Activated CD4-positive, alpha-beta memory T cell treated with anti-CD3 and anti-CD28 coated beads for 36 hours (primary cell): ENCODE measurements at places on chromosomes 12 and 14. TPM values are rescaled to one million over a fixed set of nuclear protein-coding genes. Genes with fewer than 3 reads are reported as not detected.
A peak's percentile ranks its signal among the peaks of the same experiment; 100 is the strongest.

DNA sequence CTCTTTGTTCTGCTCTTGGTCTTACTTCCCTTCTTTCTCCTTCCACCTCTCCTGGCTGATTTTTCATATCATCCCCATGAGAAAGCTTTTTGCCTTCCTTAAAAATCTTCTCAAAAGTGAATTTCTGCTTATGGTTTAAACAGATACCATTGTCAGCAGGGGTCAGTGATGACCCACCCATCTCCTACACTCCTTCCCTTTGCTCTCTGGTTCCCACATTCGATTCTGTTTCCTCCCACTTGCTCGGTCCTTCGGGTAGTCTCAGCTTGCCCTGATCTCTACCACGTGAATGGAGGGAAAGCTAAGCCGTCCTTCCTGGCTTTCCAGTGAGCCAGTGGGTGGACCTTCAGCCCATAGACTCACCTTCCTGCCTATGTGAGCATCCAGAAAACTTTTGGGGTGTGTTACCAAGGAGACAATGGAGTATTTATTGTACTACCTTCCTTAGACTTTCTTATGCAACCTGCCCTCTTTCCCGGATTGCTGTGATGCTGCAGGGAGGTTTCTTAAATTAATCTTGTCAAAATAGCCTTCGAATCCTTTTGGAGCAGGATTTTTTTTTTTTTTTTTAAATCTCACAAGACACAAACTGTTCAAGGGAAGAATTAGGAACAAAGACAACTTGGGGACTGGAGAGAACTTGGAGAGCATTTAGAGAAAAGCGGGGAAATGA, 306.3 kb downstream of the CACNA1C start:
- no peak for DNase-seq

DNA sequence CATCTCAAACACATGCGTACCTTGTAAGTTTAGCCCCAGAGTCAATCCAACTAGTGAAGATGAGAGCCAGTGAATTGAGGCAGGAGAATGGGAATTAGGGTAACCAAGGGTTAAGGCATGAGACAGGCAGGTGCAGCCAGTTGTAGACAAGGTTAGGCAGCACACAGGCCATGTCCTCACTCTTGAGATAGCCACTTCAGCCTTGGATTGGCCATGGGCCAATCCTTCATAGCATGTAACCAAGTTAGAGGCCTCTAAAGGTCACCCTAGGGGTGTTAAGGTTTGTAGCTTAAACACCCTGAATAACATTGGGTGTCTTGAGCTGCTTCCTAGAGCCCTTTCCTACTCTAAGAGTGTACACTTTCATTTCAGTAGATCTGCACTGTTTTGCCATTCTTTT, 208.2 kb upstream of the RBM19 start:
- DNase-seq = no peak

RIPK3 gene
- 11.8 TPM for total RNA-seq

DNA sequence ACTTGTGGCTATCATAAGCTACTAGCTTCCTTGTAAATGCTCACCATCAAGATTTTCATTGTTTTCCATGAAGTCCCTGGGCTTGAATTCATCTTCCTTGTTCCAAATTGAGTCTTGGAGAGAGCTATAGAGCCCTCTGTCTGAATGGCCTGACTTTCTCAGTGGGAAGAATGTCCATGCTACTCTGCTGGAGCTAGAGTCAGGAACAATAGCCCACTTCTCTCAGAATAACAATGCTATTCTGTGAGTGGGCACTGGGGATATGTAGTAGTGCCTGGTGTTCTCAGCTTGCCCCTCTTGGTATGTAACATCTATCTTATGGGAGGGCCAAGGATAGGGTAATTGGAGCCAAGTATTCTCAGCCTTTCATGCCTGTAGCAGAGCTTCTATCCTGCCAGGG, 127.6 kb upstream of the TRHDE start:
- no peak for DNase-seq

GRCh38 chr14:94227029-94227428, 52.9 kb downstream of the PPP4R4 start:
- DNase-seq = no peak

MEG3 gene
- total RNA-seq = not detected

- DNase-seq = no peak
Measured at GRCh38 chr12:132484891-132485441, 5.0 kb upstream of the FBRSL1 start.

DNA sequence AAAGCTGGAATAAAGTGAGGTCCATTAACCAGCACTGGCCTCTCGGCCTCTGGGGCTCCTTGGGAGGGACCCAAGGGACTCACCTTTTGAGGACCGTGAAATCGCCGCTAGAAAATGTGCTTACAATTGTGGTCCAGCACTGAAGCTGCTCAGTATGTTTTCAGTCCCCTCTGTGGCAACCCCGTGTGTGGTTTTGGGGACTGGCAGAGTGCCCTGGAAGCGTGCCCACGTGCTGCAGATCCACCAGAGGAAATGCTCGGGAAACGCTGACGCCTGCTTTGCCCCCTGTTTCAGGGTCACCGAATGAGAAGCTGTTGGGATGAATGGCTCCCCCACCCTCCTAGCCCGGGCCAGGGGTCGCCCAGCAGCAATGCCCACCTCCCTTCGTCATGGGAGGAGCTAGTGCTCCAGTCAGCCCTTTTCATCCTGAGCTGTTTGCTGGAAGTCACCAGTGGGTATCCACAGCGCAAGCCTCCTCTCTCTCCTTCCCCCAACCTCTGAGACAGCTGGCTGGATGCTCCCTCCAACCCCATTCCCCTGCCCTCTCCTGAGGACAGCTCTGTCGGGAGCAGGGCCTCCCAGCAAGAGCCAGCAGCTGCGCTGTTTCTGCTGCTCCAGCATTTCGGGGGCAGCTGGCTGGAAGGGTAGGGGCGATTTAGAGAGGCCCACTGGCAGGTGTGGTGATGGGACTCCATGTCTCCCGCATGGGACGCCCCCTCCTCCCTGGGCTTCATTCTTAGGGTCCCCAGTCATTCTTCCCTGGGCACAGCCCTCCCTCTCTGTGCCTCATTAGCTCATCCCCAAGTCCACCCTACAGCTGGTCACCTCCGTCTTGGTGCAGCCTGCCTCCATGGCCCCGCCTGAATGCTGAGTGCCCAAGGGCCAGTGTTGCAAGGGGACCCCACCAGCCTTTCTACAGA, 33.2 kb upstream of the PPP1R13B start:
- DNase-seq = peak; percentile 17

RTL1 gene
- not detected for total RNA-seq

GPRC5D gene
- total RNA-seq = 0.46 TPM

GRCh38 chr12:51480978-51481377, 56.3 kb downstream of the SLC4A8 start:
- no peak for DNase-seq

- DNase-seq = no peak
Measured at GRCh38 chr12:57416039-57416996, 14.5 kb downstream of the R3HDM2 start.

- DNase-seq = peak; percentile 74
Measured at GRCh38 chr14:100103250-100104005, 38.2 kb downstream of the EVL start.

SERPINA10 gene
- not detected for total RNA-seq

GRCh38 chr14:21063479-21063878, 5.9 kb downstream of the RNASE8 start:
- no peak for DNase-seq

RASSF8 gene
- total RNA-seq = 0.29 TPM

DNA sequence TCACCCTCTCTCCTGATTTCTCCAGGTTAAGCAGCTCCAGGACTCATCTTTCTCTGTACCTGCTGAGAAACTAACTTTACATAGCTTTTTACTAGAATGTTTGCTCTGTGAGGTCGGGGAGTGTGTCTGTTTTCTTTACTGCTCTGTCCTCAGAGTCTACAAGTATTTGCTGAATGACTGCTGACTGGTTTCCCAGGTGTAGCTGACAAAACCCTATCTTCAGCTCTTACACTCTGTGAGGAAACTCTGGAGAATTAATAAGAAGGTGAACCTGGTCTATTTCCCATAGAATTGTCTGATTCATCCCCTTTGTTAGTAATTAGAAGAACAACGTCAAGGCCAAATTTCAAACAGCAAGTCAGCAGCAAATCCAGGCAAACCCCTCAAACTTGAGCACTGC, 226.8 kb downstream of the ZFP36L1 start:
- no peak for DNase-seq

DNA sequence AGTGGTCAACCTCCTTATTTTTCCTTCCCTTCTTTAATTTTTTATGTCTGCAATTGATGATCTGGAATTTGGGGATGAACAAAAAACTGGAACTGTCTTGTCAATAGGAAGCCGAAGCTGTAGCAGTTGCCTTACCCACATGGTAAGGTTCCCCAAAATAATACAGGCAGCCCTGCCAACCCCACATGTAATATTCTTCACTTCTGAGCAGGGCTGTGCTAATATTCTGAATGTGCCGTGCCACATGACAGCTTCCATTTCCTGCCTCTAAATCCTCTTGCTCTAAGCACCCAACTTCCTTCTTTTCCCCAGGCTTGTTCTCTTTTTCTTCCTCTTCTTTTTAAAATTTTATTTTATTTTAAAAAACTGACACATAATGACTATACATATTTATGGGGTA, 39.6 kb downstream of the GPATCH2L start:
- no peak for DNase-seq

DNA sequence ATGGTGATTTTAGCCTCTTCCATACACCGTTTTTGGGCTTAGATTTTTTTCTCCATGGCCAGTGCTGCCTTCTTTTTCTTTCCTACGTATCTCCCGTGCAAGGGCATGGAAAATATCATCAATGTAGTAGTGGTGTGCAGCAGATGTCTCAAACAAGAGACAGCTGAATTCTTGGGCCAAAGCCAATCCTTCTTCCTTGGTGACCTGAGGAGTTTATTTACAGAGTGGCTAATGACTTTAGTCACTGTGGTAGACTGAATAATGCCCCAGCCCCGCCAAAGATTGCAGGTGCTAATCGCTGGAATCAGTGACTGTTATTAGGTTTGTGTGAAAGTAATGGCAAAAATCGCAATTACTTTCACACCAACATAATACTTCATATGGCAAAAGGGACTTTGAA, 235.5 kb upstream of the NOS1 start:
- DNase-seq = no peak

GRCh38 chr12:1949771-1950470, 31.5 kb upstream of the CACNA2D4 start:
- DNase-seq = no peak

PTHLH gene
- total RNA-seq = not detected

DNA sequence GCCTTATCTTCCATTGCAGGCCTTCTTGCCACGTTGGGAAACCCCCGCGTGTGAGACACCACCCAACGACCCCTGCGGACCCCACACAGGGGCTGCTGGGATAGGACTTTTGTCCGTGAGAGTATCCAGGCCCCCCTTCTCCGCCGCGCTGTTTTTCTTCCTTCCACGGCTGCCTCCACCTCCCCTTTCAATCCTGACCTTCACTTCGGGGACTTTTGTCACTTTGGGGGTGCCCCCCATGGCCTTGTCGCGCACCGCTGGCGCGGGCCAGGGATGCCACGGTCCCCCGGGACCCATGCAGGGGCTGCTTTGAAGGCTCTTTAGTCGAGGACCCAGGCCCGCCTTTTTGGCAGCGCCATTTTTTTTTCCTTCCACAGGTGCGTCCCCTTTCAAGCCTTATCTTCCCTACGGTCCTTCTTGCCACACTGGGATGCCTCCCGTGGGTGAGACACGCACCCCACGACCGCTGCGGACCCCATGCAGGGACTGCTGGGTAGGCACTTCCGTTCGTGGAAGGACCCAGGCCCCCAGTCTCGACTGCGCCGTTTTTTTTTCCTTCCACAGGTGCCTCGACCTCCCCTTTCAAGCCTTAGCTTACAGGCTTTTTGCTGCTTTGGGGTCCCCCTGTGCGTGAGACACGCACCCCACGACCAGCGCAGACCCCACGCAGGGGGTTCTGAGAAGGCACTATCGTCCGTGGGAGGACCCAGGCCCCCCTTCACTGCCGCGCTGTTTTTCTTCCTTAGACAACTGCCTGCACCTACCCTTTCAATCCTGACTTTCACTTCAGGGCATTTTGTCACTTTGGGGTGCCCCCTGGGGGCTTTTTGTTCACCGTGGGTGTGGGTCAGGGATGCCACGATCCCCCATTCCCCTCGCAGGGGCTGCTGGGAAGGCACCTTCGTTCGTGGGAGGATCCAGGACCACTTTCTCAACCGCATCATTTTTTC, 267.4 kb downstream of the ALG10 start:
- DNase-seq = no peak

DNA sequence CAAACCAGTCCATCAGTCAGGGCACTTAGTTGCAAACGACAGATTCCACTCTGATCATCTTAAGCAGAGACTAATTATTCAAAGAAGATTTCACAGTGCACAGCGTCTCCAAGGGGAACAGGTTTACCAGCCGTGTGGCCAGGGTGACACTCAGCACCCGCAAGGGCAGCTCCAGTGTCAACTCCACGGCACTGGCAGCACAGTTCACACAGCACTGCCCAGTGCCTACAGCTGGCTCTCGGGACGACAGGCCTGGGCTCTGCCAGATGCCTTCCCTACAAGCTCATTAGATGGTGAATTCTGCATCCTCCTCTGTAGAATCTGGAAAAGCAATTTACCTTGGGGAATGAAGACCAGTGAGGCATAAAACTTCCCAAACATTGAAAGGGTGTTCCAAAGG, 4.9 kb downstream of the OR10P1 start:
- no peak for DNase-seq

DNA sequence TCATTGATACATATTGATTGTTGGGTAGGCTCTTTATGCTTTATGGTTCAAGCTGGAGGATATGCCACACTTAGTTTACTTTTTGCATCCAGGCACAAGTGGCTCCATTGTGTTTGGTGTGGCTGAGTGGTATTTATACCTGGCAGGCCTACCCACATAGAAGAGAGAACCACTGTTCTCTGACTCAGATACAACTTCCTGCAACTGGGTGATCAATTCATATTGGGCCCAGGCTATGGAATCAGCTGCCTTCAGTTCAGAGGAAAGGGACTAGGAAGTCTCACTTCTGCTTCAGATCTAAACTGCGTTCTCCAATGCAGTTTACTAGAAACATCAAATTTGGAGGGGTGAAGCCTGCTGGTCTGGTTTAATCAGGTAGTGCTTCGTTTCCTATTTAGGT, 49.8 kb upstream of the LRRK2 start:
- no peak for DNase-seq

DNA sequence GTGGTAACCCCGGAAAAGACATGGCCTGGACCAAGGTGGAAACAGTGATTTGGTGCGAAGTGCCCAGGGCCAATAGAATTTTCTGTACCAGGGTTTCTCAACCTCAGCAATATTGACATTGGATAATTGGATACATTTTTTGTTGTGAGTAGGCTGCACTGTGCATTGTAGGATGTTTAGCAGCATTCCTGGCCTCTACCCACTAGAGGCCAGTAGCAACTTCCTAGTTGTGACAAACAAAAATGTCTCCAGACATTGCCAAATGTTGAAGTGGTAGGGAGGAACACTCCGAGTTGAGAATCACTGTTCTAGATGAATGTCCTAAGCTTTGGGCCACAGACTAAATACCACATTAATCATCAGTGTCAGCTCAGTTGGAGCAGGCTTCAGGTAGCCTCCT, 6.2 kb upstream of the CGRRF1 start:
- no peak for DNase-seq

- DNase-seq = peak; percentile 79
Measured at GRCh38 chr12:4356041-4356327, 23.5 kb downstream of the FGF23 start.

ERBB3 gene
- total RNA-seq = 0.82 TPM

GRCh38 chr14:84202486-84202885, 1327.5 kb upstream of the FLRT2 start:
- DNase-seq = no peak

NID2 gene
- not detected for total RNA-seq
